SK-N-MC (cell line): ENCODE measurements at places on chromosomes 12 and 14.

DNA sequence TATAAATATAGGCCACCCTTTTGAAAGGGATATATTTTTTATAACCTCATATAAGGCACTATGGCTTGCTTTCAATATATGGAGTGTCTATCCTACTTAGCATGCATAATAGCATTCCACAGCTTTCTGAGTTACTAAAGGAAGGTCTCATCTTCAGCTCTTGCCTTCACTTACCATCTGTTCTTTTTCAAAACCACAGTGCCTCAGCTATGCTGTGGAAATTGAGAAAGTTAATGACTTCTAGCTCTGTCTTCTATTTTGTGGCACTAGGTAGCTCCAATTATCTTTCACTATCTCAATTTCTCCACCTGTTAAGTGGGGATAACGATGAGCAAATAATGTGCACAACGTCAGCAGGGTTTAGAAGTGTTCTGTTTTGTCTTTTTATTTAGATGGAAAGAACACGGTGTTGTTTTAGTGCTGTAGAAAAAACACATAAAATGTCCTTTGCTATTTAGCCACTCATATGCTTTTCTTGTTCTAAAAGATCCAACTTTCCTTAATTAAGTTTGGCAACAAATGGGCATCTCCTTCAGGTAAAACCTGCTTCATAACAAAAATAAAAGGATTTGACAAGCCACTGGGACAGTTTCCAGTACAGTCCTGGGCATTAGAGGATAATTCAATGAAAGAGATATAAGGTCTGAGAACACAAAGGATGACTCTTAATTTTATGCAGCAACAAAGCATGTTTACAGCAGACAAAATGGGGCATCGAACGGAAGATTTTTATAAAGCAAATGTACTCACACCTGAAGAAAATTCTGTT, 462.0 kb upstream of the SYT1 start:
- DNase-seq: no peak

- no peak for DNase-seq
These were observed 748 bp downstream of the MAPKAPK5 start for GRCh38 chr12:111842556-111843396.

DNA sequence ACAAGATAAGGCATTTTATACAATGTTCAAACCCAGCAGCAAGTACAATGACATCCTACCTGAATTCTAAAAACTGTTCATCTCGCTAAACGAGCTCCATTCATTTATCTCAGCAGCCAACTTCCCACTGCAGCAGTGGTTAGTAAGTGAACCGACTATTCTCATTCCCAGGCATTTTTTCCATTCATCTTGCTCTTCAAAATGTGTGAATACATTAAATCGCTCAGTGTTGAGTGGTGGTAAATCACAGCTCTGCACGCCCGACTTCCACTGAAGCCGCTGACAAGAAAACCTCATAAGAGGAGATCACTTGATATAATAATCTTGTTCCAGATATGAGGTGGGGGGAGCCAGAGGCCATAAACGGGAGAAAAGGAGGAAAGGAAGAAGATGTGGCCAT, 746.2 kb upstream of the USP15 start:
- DNase-seq: peak; percentile 12

DNA sequence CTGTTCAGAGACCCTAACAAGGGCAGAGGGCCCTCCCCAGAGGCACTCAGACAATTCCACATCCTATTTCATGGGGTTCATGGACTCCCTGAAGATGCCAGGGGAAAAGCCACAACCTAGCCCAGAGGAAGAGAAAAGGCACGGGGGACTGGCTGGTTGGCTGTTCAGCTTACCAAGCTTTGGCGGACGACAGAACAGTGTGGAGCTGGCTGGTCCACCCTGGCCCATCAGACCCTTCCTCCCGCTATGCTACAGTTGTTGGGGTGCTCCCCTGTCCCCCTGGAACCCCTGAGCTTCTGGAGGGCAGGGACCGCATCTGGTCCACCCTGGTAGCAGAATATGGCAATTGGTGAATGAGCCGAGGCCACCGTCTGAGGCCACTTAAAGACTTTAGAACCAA, 6.3 kb downstream of the TESC start:
- DNase-seq: no peak

DNA sequence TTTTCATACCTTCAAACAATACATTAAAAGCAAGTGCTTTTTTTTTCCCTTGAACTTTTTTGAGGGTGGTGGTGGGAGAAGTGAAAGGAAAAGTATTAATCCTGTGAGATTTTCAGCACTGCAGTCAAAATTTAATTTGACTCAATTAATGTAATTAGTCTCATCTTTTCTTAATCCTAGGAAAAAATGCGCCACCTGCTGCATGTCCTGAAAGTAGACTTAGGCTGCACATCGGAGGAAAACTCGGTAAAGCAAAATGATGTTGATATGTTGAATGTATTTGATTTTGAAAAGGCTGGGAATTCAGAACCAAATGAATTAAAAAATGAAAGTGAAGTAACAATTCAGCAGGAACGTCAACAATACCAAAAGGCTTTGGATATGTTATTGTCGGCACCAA, 52.2 kb downstream of the SPATA7 start:
- no peak for DNase-seq

DNA sequence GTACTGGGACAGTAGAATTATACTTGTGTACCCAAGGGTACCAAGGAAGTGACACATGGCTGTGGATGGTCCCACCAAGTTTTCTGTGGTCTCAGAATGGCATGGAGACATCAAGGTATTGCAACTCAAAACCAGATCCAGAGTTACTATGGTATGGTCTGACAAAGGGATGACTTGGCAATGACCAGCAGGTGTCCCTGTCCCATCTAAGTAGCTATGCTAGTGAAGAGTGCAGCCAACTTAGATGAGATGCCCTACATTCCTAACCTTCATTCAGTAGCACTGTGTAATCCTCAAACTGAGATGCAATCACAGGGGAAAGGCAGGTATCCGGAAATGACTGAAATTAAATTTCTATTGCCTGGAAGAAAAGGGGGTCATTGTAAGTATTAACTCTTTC, 188.7 kb upstream of the TMEM260 start:
- no peak for DNase-seq

- no peak for DNase-seq
These were observed 75.9 kb downstream of the LIN7A start for GRCh38 chr12:80861641-80862378.

DNA sequence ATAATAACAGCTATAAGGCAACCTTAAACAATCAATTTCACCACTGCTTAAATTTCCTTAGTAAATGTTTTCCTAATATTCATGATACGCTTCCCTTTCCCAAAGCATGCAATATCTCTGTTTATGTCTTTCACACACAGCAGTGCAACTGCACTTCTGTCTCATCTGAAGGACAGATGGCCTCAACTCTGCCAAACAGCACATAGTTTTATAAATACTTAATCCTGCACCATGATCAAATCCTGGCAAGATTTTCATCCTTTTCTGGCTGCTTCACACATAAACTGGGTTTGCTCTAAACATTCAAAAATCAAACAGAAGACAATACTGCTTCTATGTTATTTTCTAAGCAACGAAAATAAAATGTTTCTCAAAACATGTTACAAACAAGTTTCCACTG, 266.3 kb downstream of the ITPR2 start:
- DNase-seq: no peak

DNA sequence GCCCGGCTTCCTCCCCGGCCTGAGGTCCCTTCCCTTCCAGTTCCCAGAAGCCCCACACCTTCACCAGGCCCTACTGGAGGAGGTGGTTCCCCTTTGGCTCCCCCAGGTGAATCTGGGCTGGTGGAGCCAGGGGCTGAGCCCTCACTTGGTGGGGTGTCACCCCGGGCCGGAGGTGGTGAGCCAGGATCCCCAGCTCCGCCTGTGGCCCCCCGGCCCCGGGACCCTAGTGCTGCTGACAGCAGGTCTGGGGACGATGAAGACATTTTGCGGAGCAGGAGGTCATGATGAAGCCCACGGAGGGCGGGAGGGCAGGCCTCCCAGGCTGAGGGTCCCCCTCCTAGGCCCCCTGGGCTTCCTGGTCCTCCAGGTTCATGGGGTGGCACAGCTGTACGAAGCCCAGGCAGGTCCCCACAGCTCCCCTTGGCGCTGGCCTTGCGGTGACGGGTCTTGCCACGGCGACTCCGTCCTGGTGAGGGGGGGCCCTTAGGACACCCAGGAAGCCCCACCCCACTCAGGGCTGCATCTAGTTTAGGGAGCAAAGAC, 16.6 kb downstream of the MAP3K12 start:
- DNase-seq: no peak
